Right lung (tissue), 10 donors: ENCODE measurements at places on chromosomes 16 and 17. TPM values are rescaled to one million over a fixed set of nuclear protein-coding genes. Genes with fewer than 3 reads are reported as not detected.

Gene RNF112
- 4.3 TPM for polyA plus RNA-seq

Gene NOL3
- polyA plus RNA-seq = 16.1 TPM

Gene ITGB4
- polyA plus RNA-seq = 6.6 TPM

Gene PRCD
- polyA plus RNA-seq = 6.2 TPM

Gene KRT36
- polyA plus RNA-seq = not detected

Gene DOC2A
- polyA plus RNA-seq = 3.1 TPM

Gene PRR29
- polyA plus RNA-seq = 8.7 TPM

Gene VAT1
- 118 TPM for polyA plus RNA-seq

Gene ZSCAN10
- polyA plus RNA-seq = 0.09 TPM

Gene RASD1
- polyA plus RNA-seq = 1.6 TPM

Gene ENKD1
- polyA plus RNA-seq = 34.7 TPM

Gene SCNN1B
- 4.5 TPM for polyA plus RNA-seq

Gene LGALS9B
- not detected for polyA plus RNA-seq

Gene PRR11
- polyA plus RNA-seq = 22.8 TPM
